ENCODE measurements at places on chromosomes 3 and 15. TPM values are rescaled to one million over a fixed set of nuclear protein-coding genes. Genes with fewer than 3 reads are reported as not detected.

The NLGN1 gene
- 3.9 TPM for total RNA-seq

The ATP13A4 gene
- total RNA-seq, result 0.27 TPM

The KY gene
- total RNA-seq, result not detected

The ZNF717 gene
- 8.6 TPM for total RNA-seq

The CASR gene
- total RNA-seq, result not detected

The ARIH2 gene
- 82.5 TPM for total RNA-seq

The WDR93 gene
- not detected for total RNA-seq

The HTR3E gene
- not detected for total RNA-seq
